ENCODE measurements at places on chromosomes 12 and 14.

DNA sequence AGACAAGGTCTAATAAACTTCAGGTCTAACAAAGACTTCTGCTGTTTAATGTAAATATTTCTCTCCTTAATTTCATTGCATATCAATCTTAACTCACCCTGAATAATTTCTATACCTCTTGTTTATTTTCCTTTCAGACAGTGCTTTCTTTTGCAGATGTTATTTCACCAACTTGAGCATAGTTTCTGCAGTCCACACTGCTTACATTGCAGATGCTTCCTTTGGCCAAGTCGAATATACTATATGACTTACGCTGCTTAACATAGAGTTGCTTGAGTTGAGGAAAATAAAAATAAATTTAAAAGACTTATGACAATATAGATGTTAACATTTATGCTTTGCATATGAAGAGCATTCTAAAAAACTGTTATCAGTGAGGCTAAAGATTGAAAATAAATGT lies 217.7 kb downstream of the PTPRO start:
- no peak for DNase-seq

DNA sequence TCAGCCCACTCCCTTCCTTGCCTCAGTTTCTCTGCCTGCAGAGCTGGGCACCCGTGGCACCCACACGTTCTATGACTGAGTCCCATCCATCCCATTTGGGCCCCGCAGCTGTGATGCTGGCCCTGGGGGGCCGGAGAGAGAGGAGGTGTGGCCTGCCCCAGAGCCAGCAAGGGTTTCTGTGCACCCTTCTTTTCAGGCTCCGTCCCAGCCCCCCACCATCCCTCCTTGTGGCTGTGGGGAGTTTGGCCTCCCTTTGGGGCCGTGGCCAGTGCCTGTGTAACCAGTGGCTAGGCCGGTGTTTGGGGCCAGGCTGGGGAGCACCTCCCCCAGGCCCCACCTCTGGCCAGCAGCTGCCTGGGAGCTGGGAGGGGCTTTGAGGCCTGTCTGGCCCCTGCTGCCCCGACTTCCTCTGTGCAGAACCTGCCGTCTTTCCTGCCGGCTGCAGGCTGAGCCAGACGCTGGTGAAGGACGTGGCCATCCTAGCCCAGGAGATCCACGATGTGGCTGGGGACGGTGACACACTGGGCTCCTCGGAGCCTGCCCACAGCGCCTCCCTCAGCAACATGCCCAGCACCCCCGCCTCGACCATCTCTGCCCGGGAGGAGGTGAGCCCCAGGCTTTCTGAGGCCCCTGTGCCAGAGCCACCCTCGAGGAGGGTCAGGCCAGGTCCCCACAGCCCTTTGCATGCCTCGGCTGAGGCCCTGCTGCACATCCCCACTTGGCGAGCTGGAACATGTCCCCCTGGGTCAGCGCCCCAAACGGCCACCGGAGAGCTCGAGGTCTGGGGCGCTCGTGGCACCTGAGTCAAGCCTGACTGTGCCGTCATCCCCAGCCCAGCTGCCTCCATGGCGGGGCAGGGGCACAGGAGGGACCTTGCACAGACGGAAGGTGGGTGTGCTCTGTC lies 27.7 kb downstream of the CEP170B start:
- no peak for DNase-seq

DNA sequence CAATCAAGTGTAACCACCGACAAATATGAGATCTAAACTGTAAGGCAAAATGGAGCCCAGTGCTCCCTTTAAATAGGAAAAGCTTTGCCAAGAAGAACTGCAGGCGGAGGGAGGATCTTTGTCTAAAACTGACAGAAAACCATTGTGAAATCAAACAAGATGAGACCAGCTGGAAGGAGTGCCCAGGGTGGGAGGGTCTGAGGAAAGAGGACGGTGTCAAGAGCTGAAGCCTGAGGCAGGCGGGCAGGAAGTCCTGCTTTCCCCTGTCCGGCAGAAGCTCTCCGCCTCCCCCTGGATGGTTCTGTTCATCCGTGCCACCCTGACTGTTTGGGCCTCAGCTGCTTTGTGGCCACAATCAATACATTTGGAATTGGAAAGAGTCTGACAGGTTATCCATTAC lies 37.5 kb downstream of the CDC42BPB start:
- DNase-seq: no peak

DNA sequence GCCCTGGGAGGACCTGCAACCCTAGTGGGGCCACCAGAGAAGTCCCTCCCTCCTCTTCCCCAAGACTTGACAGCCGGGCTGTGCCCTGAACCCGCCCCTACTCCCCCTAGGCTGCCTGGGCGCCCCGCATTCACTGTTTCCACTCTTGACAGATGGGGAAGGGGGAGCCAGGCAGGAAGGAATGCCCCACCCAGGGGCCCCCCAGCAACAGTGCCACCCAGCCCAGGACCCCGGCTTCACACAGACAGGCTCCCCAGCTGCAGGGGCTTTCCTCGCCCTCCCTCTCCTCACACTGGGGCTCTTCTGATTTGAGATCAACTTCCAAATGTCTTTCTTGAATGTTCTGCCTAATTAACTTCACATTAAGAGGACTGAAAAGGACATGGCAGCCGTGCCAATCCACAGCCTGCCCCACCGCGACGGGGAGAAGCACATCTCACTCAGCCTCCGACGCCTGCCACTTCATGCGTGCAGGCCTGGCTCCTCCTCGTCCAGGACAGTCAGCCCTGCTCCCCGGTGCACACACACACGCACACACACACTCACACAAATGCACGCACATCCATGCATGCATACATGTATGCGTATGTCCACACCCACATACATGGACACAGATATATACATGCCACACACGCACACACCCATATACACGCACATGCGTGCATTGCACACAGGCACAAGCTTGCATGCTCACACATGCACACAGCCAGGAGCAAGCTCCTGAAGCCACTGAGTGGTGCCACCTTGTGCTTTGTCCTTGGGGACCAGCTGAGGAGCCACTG lies 19.6 kb upstream of the C14orf180 start:
- no peak for DNase-seq

- DNase-seq: no peak
Measured at GRCh38 chr14:34843011-34843554, 32.1 kb downstream of the BAZ1A start.

DNA sequence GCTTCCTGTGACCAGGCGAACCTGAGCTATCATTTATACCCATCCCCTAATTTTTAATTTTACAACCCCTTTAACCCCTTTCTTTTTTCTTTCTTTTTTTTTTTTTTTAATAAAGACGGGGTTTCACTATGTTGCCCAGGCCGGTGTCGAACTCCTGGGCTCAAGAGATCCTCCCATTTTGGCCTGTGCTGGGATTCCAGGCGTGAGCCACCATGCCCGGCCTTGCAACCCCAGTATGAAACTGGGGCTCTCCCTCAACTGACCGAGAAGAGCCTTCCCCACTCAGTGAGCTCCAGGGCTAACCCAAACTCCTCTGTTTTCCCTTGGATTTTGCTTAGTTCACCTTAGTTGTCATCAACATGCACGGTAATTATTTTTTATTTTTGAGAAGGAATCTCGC lies 992 bp downstream of the CPSF2 start:
- no peak for DNase-seq

- DNase-seq: no peak
Measured at GRCh38 chr14:68730811-68731425, 61.9 kb downstream of the ZFP36L1 start.

DNA sequence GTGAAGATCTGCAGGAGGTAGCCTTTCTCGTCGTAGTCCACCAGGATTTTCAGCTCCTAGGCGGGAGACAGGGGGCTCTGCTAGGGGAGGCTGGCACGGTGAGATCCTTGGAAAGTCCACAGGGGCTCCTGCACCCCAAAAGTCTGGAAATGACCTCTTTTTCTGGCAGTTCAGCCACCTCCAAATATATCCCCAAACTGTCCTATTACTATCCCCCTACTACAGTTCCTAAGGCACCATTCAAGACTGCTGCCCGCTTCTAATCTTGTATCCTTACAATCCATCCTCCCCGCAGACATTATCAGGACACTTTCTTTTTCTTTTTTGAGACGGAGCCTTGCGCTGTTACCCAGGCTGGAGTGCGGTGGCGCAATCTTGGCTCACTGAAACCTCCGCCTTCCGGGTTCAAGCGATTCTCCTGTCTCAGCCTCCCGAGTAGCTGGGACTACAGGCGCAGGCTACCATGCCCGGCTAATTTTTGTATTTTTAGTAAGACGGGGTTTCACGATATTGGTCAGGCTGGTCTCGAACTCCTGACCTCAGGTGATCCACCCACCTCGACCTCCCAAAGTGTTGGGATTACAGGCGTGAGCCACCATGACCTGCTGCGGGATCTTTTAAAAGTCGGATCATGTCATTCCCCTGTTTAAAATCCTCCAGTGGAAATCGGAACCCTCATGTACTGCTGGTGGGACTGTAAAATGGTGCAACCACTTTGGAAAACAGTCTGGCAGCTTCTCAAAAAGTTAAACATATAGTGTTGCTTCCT lies 18.5 kb downstream of the HPD start:
- DNase-seq: no peak

GRCh38 chr12:131102493-131102931 lies 148.8 kb downstream of the ADGRD1 start:
- DNase-seq: no peak

GRCh38 chr12:116975779-116976393 lies 65.1 kb downstream of the FBXW8 start:
- DNase-seq: no peak

GRCh38 chr14:31543969-31544799 lies 17.0 kb upstream of the NUBPL start:
- DNase-seq: no peak

DNA sequence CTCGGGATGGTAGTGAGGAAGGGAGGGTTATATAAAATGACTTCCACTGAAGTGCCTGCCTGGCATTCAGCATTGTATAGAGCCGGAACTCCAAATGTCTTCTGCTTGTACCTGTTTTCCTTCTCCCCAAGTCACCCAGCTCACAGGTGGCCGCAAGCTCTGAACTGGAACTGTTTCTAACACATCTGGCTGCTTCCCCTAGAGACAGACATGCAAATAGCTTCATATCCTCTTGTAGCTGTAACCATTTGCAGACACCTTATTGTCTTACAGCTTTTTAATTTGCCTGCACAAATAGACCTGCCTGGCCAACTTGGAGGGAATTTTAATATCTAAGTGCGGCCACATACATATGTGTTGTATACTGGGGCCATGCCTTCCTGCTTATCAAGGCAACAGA lies 126.0 kb downstream of the CHST11 start:
- DNase-seq: no peak

GRCh38 chr12:8722286-8722800 lies 24.6 kb downstream of the RIMKLB start:
- DNase-seq: no peak

DNA sequence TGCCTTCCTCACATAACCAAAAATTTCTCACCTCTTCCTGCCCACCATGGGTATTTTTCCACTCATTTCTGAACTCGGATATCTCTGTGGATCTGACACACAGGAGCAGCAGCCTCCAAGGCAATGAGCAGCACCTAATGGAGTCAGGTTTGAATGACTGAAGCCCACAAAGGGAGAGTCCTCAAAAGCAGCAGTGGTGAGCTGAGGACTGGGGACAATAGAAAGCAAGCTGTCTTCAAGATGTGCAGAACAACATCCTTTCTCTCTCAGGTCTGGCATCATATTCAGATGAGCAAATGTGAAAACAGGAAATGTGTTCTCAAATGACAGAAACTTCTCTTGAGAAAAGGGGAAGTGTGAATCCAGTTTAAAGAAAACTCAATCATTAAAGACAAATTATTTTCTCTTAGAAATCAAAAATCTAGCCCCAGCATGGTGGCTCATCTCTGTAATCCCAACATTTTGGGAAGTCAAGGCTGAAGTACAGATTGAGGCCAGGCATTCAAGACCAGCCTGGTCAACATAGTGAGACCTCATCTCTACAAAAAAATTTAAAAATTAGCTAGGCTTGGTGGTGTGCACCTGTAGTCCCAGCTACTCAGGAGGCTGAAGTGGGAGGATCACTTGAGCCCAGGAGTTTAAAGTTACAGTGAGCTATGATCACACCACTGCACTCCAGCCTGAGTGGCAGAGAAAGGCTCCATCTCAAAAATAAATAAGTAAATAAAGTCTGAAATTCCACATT lies 54.2 kb downstream of the C12orf42 start:
- DNase-seq: no peak
